Osteocyte (in vitro differentiated cells): ENCODE measurements at places on chromosomes 11 and 22. TPM values are rescaled to one million over a fixed set of nuclear protein-coding genes. Genes with fewer than 3 reads are reported as not detected.

DNA sequence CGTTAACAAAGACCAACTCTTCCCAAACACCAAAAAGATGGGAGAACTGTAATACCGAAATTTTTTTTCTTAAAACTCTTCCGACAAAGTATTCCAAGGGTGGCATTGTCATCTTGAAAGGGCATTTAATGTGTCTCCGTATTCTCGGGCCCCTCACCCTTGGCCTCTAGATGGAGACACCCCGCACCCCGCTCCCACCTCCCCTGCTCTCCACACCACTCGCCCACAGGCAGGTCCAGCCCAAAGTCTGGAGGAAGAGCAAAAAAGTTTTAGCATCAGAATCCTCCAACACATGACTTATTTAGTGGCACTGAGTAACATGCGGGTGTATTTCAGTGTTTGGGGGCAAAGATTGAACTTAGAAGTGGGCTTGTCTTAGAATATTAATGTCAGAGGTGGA is 20.7 kb downstream of the SPATA19 start:
- H3K36me3 ChIP-seq = no peaks in the 10 kb centered on the region
- no peak overlapping the region for H3K27ac ChIP-seq
- DNase-seq = peak; percentile 63
- no peak overlapping the region for H3K4me3 ChIP-seq
- no peaks in the 10 kb centered on the region for H3K27me3 ChIP-seq

DNA sequence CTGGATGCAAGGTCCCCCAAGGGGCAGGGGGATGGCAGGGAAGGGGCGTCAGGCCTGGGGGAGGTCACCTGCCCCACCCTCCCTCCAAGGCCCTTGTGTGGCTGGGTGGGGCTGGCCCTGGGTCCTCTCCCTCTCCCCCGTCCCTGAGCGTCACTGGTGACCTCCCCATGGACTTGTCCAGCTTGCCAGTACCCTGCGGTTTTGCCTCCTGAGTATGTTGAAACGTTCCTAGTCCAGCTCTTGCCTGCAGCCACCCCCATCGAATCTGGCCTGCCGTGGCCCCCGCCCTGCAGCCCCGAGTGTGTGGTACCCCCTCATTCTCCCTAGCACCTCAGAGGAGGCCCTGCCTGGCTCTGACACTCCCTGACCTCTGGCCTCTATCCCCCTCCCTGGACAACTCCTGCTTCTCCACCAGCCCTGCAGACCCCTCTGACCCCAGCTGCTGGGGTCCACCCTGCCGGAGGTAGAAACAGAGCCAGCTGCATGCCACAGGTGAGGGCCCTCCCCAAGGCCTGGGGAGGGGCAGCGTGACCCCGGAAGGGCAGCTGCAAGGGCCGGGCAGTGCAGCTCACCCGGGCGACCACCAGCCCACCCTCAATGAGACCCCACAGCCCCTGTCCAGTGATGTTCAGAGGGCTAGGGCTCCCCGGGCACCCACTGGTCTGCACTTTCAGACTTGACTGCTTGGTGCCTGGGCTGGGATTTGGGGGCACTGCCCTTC is 4.1 kb upstream of the MUC6 start:
- H3K27ac ChIP-seq = no peak overlapping the region
- H3K27me3 ChIP-seq = peaks cover 11% of the 10 kb centered on the region
- no peak overlapping the region for H3K4me3 ChIP-seq
- DNase-seq = no peak
- H3K36me3 ChIP-seq = no peaks in the 10 kb centered on the region
- no peaks in the 10 kb centered on the region for H3K4me1 ChIP-seq

- H3K27ac ChIP-seq = no peak overlapping the region
- DNase-seq = no peak
- no peak overlapping the region for H3K4me3 ChIP-seq
- peaks cover 7% of the 10 kb centered on the region for H3K36me3 ChIP-seq
Observed at GRCh38 chr11:61734767-61735166, 17.7 kb upstream of the MYRF start.

- no peak within 1 kb of the TSS for H3K27ac ChIP-seq
- DNase-seq = no peak
- H3K27me3 ChIP-seq = peaks cover 10% of the 10 kb centered on the region
Observed at GRCh38 chr11:6771926-6772893, at the start of gene OR2AG2. OR2AG2 (minus strand) TSS chr11:6771976; CDS start chr11:6768957, 3,019 bp downstream.

DNA sequence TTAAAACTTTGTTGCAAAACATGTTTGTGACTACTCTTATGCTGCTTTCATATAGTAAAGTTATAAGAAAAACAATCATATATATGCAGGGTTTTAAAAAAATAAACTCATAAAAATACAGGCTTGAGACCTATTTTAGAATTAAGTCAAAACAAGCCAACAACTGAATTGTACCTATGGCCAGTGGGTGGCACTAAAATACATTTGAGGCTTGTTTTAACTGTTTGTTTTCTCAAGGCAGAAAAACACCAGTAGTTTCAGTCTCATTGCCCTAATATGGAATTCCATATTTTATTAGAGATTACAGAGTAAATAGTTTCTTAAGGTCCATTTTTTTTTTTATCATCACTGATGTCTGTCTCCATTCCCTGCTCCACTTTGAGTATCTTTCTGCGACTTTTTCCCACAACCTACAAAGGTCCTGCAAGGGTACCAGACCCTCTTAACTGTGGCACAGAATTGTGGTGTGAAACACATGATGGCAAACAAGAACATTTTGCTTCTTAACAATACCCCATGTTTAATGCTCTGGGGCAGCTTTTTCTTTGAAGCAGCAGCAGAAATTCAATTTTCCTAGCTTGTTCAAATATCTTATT is 8.5 kb upstream of the CCDC89 start:
- H3K27me3 ChIP-seq = peaks cover 4% of the 10 kb centered on the region
- H3K36me3 ChIP-seq = no peaks in the 10 kb centered on the region
- no peak overlapping the region for H3K27ac ChIP-seq
- no peak for DNase-seq

DNA sequence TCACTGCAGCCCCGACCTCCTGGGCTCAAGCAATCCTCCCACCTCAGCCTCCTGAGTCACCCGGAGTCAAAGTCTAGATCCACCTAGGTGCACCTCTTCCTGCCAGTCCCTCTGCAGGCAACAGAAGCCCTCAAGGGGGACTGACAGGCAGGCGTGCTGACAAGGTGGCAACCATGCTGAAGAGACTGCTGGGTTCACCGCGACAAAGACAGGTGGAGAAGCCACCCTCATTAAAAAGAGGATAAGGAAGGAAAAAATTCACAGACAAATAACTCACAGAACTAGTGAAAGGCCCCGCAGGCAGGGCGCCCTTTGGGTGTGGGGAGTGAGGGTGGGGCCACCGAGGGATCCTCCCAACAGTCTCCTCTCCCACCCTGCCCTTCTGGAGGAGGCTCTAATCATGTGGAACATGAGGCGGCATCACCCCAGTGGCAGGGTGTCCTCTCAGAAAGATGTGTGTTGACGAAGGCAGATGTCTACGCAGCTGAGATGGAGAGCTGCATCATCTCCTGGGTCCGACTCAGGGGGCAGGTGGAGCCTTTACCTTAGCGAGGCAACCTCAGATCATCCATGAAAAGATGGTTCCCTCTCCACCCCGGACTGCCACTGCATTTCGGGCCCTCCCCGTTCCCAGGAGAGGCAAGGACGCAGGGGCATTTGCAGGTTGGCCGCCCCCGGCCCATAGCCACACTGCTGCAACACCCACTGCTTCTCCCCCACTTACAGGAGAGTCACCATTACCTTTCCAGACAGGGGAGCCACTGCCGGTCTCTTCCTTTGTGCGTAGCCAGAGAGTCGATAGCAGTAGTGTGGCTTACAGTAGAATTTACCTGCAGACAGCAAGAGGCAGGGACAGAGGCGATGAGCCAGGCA is 91.2 kb upstream of the BID start:
- H3K4me1 ChIP-seq = peaks cover 7% of the 10 kb centered on the region
- DNase-seq = no peak
- no peak overlapping the region for H3K4me3 ChIP-seq
- H3K27me3 ChIP-seq = no peaks in the 10 kb centered on the region

- H3K4me1 ChIP-seq = no peaks in the 10 kb centered on the region
- no peaks in the 10 kb centered on the region for H3K36me3 ChIP-seq
- DNase-seq = no peak
- no peak overlapping the region for H3K4me3 ChIP-seq
- H3K27ac ChIP-seq = no peak overlapping the region
Observed at GRCh38 chr22:39263626-39264348, 19.0 kb upstream of the PDGFB start.

GRCh38 chr11:43984519-43985385 is 42.3 kb downstream of the C11orf96 start:
- no peak overlapping the region for H3K4me3 ChIP-seq
- peaks cover 30% of the 10 kb centered on the region for H3K4me1 ChIP-seq
- no peak overlapping the region for H3K27ac ChIP-seq
- H3K27me3 ChIP-seq = peaks cover 35% of the 10 kb centered on the region

The OOSP4B gene
- not detected in 2 replicates for total RNA-seq

The SLC15A3 gene
- total RNA-seq = 11.6 and 14.6 TPM in 2 replicates

The OR4A16 gene
- total RNA-seq = not detected in 2 replicates

The PAMR1 gene
- 3.8 and 4.4 TPM in 2 replicates for total RNA-seq

The TRIM48 gene
- not detected in 2 replicates for total RNA-seq

The MTCH2 gene
- 84.4 and 102 TPM in 2 replicates for total RNA-seq

The MPZL2 gene
- total RNA-seq = not detected in 2 replicates
